NCI-H774 (cell line): ENCODE measurements at places on chromosomes 5 and 9.
A peak's percentile ranks its signal among the peaks of the same experiment; 100 is the strongest.

- no peak for DNase-seq
These were observed 158.0 kb downstream of the CDK5RAP2 start for GRCh38 chr9:120421977-120422376.

- DNase-seq = no peak
These were observed 33.1 kb upstream of the HTR4 start for GRCh38 chr5:148687427-148687826.

DNA sequence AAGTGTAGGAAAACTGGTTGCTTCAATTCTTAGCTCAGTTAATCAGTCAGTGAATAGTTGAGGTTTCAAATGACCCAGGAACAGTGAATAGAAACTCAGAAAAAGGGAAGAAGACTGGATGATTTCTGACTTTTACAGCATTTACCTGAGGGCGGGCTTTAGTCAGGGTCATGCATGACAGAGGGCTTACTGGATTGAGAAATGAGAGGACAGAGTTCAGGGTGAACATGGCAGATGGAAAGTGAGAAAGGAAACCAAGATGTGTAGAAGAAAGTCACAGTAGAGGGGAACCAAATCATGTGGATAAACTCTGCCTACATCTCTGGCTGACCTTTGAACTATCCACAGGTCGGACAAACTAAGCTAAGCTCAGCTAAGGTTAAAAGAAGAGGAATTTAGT, 596.0 kb downstream of the SEMA5A start:
- DNase-seq = no peak

DNA sequence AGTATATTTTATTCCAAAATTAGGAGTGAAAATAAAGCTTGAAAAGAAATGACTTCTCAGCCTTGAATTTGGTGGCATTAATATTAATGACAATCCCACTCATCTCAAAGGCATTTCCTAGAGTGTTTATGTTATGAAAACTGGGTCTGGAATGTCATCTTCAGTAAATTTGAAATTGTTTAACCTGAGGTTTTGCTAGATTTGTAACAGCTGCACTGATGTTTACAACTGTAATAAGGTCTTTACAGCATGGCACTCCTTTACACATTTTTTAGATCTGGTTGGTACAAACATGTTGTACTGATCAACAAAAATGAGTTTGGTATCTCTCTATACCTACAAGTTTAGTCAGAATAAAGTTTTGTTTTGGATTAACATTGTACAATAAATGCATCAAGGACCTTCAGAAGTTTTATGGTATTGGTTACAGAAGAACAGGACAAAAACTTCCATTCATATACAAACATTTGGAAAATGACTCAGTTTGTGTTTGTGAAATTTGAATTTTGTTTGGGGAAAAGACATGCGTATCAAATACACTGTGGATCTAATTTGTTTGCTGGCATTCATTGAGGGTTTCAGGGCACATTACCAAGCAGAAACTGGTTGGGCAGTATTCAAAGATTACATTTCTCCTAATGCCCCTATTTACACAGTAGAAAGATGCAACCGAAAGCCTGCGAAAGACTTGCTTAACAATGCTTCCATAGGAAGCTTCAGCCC, 11.6 kb downstream of the FANCC start:
- no peak for DNase-seq

DNA sequence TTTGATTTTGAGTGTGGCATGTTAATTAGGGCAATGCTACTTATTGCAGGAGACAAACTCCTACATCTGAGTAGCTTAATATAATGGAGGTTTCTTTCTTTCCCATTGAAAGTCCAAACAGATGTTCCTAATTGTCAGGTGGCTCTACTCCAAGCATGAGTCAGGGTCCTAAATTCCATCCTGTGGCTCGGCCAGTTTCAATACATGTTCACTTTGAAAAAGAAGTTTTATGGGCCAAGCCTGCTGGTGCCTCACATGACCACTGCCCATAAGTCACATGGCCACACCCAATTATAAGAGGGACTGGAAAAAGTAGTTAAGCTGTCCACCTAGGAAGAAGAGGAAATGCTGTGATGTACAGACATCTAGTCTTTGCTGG, 170.4 kb downstream of the ARRDC3 start:
- no peak for DNase-seq

- DNase-seq = no peak
These were observed 146.8 kb upstream of the TBC1D2 start for GRCh38 chr9:98402019-98402840.

DNA sequence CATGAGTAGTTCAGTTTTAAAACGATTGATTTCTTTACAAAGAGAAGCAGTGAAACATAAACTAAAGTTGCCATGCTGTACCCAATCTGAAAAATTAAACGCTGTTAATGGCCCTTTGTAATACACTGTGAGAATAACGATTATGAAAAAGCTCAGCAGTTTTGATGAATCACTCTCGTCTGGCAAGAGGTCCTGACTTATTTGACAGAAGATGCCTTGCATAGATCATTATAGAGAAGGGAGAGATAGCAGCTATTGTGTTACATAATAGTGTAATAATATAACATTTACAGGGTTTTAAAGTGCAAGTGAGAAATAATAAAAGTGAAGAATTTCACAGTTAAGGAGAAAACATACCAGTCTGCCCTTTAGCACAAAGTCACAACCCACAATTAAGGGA, 361.5 kb upstream of the CDH10 start:
- DNase-seq = no peak

DNA sequence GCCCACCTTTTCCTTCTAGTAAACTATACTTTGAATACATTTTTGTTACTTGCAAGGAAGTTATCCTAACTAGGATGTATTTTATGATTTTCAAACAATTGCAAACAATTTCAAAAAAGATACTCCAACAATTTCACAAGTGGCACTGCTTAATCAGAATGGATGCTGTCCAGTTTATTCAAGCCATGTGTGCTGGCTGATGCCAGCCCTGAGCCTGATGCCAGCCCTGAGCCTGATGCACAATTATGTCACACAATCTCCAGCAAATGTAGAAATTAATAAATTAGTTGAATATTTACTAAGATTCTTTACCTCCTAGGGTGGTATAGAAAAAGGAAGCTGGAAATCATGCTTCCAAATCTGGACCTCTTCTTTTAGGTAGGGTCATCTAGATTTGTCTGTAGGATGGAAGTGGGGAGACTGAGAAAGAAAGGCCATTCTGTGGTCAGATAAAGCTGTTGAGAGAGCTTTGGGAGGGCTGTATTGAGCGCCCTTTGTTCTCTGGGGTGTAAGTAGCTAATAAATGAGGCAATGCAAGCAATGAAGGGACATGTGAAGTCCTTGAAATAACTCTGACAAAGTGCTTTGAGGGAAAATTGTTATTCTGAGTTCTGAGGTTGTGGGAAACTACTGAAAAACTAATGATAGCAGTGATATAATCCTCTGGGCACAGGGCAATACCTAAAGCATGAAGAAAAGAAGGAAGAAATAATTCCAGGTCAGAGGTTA, 5.8 kb upstream of the C6 start:
- no peak for DNase-seq

- no peak for DNase-seq
These were observed 21.5 kb upstream of the DAB2 start for GRCh38 chr5:39446231-39446630.

GRCh38 chr5:105836887-105837286, 1833.8 kb downstream of the EFNA5 start:
- no peak for DNase-seq

- DNase-seq = no peak
These were observed 103.5 kb downstream of the MAPKAP1 start for GRCh38 chr9:125603478-125604021.

DNA sequence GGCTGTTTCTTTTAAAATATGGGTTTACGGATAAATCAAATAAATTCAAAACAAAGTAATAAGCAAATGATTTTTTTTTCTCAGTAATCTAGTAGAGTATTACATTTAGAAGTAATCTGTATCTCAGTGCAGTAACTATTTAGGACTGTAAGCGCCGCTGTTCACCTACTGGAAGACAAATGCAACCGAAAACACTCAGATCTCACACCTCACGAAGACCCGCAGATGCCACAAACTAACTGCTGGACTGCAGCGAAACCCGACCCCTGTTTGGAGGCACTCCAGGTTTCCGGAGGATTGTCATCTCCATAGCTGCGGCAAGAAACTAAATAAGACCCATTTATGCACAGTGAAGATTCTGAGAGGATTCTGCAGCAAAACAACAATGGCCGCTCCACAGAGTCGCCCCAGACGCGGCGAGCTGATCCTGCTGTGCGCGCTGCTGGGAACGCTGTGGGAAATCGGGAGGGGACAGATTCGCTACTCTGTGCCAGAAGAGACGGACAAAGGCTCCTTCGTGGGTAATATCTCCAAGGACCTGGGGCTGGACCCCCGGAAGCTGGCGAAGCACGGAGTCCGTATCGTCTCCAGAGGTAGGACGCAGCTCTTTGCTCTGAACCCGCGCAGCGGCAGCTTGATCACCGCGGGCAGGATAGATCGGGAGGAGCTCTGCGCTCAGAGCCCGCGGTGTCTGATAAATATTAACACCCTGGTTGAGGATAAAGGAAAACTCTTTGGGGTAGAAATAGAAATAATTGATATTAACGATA, at the start of gene PCDHGA8:
Gene PCDHGA8 (plus strand): TSS at position 205 of the 770 bp plus-strand sequence. CDS start 181 bp downstream, at position 386.
- no peak for DNase-seq

GRCh38 chr5:171420431-171421241, 1.2 kb downstream of the FGF18 start:
- DNase-seq = no peak

GRCh38 chr5:150264667-150265603, 24.6 kb downstream of the CAMK2A start:
- DNase-seq = no peak

DNA sequence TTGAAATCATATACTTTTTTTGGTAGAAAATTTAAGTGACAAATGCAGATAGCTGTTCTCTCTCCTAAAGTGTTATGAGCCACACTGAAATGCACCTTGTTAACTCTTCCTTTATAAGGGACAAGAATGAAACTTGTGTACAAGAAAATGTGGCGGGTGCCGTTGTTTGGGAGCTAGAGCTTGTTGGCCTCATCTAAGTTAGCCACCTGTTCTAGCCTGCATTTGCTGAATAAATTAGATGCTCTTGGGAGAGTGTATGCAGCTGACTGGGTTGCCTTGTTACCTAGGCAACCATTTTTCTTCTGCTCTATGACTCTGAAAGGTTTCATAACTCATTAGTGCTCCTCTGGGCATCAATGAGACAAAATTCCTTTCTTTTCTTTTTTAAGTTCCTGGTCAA, 174.3 kb downstream of the TAF11L14 start:
- DNase-seq = peak; percentile 17
